NCI-H2107 (cell line): ENCODE measurements at places on chromosomes 2 and 18.

- DNase-seq = no peak
Measured at GRCh38 chr2:196399722-196400691, 228.6 kb upstream of the STK17B start.

GRCh38 chr2:188365058-188365641 lies 73.5 kb downstream of the GULP1 start:
- DNase-seq = no peak

GRCh38 chr18:48111587-48111986 lies 181.1 kb upstream of the SMAD2 start:
- no peak for DNase-seq

DNA sequence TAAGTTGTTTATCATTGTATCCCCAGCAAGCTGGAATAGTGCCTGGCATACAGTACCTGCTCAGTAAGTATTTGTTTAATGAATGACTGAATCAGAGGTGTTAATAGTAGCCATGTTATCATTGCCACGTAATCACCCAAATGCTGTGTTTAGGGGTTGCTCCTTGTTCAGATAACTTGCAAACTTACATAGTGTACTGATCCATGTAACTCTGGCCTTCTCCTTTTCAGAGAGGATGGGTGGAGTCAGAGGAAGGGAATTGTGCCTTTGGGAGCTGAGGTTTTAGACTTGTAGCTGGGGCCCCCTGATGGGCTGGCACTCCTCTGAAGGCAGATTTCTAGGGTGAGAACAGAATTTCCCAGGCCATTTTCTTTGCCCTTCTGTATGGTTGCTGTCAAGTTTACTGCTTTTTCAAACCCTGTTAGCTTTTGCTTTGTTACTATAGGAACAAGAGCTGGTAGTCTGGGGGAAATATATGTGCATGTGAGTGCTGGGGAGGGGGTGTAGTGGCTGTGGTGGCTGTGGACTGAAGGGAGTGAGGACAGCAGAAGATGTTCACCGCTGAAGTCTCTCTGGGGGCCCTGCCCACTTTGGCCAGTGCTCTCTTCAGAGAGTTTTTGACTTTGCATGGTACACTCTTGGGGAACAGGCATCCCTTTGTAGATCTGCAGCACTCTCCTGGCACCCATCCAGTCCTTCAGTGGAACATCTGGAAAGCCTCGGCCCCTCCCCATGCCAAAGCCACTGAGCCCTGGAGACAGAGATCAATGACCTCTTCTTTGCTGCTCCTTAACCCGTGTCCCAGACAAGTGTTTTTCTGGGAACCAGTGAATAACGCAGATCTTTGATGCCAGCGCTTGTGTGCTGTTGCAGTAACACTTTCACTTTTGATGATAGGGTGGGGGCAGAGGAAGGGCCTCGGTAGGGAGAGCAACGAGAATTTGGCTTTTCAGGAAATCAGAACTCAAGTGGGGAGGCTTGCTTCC lies 209.0 kb downstream of the PRKCE start:
- DNase-seq = no peak

DNA sequence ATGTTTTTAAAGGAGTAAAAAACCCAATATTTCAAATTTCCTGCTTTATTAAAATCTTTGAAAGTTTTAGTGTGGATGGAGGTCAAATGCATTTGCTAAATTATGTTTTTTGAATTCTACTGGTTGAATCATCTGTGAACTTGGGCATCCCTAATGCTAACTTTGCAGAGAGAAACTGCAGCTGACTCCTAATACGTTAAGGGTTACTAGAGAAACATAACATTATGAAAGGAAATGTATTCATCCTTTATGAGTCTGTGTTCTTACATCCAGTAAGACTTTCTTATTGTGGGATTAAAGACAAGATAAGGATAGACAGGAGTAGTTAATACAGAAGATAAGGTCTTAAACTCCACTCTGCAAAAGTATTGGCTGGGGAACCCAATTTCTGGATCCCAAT lies 140.6 kb downstream of the FAM124B start:
- DNase-seq = no peak

DNA sequence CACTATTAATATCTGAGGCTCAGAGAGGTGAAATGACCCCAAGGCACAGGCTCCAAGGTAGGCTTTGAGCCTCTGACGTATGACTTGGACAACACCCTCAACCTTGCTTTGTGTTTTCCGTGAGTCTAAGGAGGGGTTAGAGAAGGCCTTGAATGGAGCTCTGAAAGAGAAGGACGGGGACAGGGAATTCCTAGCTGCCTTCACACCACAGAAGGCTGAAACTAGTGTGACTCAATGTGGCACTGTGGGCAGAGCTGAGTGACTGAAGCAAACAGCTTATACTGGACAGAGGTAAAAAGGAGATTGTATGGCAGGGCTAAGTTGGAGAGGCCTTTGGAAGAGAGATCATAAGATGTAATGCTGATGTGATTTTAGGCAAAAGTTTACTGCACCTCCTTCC lies 3.5 kb upstream of the NCK2 start:
- DNase-seq = no peak

DNA sequence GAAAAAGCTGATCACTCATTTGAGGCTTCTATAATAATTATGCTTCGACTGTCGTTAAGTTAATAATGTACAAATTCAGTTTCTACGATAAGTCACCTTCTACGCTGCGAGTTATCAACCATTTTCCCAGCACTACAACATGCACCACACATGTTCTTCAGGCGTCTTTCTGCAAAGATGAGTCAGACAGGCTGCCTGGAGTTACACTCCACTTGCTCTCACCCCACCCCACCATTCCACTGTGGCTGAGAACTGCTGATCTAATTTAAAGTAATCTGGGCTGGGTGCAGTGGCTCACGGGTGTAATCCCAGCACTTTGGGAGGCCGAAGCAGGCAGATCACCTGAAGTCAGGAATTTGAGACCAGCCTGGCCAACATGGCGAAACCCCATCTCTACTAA lies 218.6 kb downstream of the DYM start:
- DNase-seq = no peak

- DNase-seq = no peak
Measured at GRCh38 chr18:40877096-40877495, 1077.9 kb upstream of the PIK3C3 start.

GRCh38 chr2:72554381-72554780 lies 271.5 kb downstream of the EXOC6B start:
- no peak for DNase-seq

DNA sequence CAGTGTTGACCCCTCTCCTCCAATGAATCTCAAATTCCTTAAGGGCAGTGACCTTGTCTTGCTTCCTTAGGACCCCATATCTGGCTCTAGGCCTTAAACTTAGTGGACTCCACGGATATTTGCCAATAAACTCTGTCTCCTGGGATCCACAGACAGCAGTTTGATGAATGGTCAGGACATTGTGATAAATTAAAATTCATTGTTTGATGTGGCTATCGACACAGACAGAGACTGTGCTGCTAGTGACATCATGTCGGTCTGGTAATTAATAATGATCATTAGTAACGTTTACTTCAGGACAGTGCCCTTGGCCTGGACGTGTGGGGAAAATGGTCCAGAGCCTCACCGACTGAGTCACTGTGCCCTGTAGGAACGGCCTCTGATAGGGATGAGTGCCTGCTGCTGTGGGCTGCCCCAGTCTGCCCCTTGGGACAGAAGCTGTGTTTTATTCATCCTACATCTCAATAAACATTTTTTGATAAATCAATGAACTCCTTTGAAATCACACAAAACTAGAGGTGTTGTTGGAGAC lies 5.2 kb upstream of the SLC35F6 start:
- no peak for DNase-seq

- DNase-seq = no peak
Measured at GRCh38 chr18:35714539-35714938, 133.0 kb downstream of the GALNT1 start.
